ENCODE measurements at places on chromosomes 7 and 10. TPM values are rescaled to one million over a fixed set of nuclear protein-coding genes. Genes with fewer than 3 reads are reported as not detected.

The NKX1-2 gene
- not detected for total RNA-seq

The GCK gene
- total RNA-seq, result 0.41 TPM

The JCAD gene
- 107 TPM for total RNA-seq

The WEE2 gene
- total RNA-seq, result not detected

The EGFR gene
- 16.8 TPM for total RNA-seq

The MMRN2 gene
- total RNA-seq, result 243 TPM

The TMEM229A gene
- total RNA-seq, result not detected

The HMX2 gene
- total RNA-seq, result not detected

The RNF133 gene
- total RNA-seq, result 0.70 TPM

The PVRIG gene
- total RNA-seq, result not detected

The FAS gene
- 16.6 TPM for total RNA-seq

The KLF14 gene
- not detected for total RNA-seq

The ANKRD1 gene
- 436 TPM for total RNA-seq

The SAMD9L gene
- 22.6 TPM for total RNA-seq

The CFTR gene
- total RNA-seq, result not detected

The TBX20 gene
- total RNA-seq, result not detected

The GNAI1 gene
- total RNA-seq, result 20.0 TPM

The ACTL6B gene
- total RNA-seq, result not detected

The MDFIC gene
- total RNA-seq, result 16.6 TPM

The HOXA10 gene
- total RNA-seq, result 10.3 TPM

The UROS gene
- 86.3 TPM for total RNA-seq

The KCP gene
- not detected for total RNA-seq

The RASSF4 gene
- total RNA-seq, result 20.4 TPM

The C10orf62 gene
- total RNA-seq, result not detected

The OR9A2 gene
- not detected for total RNA-seq

The TMEM225B gene
- not detected for total RNA-seq

The SP4 gene
- total RNA-seq, result 5.4 TPM

The SLC18A3 gene
- not detected for total RNA-seq

The OR2A5 gene
- total RNA-seq, result not detected

The VSTM4 gene
- total RNA-seq, result 0.35 TPM

The VENTX gene
- total RNA-seq, result not detected

The MKI67 gene
- 8.9 TPM for total RNA-seq

The TMEM139 gene
- 1.1 TPM for total RNA-seq

The TCF7L2 gene
- 15.5 TPM for total RNA-seq
